Germinal center (tissue), 1 donor: ENCODE measurements at places on chromosomes 2 and 18.

DNA sequence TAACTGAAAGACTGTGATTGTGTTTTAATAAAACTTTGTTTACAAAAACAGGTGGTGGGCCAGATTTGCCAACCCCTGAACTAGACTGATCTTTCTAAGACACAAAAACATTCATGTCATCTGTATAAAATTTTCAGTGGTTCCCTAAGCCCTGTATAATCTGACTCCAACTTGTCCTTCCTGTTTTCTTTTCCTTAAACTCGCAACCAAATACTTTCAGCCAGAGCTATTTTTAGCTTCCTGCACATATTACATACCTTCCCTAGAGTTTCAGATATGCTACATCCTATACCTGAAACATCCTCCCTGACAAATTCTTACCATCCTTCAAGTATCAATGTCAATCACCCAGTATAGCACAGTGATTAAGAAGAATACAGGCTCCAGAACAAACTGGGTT lies 4.8 kb downstream of the GCFC2 start:
- no peak for DNase-seq

DNA sequence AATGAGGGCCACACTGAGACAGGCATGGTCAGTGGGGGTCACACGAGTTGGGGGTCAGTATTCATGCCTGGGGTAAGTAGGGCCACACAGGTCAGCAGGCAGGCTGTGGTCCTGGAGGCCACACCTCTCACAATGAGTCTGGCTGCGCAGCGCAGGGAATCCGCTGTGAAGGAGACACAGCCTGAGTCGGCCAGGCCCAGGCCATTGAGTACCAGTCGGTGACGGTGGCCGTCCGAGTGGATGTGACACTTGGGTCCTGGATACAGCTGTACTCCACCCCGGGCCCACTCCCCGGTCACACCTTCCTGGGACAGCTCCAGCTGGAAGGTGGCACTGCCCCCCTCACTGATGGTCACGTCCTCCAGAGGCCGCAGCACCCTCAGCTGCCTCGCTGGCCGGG lies 10.5 kb downstream of the TMEM198 start:
- no peak for DNase-seq

DNA sequence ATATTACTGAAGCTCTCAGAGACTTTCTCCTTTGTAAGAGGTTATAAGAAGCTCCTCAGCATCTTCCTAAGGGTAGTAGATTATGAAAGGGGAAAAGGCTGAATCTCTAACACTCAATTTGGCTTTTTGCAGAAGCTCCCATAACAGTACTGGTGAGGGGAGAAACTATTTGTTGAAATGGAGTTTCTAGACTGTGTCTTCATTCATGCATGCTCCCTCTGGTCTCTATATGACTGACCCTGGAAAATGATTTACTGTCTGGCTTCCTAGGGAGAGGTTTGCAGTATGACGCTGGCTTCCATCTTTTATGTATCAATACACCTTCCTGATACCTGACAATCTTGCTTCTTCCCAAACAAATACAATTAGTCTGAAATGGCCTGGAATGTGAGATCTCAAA lies 63.9 kb downstream of the LDAH start:
- no peak for DNase-seq

DNA sequence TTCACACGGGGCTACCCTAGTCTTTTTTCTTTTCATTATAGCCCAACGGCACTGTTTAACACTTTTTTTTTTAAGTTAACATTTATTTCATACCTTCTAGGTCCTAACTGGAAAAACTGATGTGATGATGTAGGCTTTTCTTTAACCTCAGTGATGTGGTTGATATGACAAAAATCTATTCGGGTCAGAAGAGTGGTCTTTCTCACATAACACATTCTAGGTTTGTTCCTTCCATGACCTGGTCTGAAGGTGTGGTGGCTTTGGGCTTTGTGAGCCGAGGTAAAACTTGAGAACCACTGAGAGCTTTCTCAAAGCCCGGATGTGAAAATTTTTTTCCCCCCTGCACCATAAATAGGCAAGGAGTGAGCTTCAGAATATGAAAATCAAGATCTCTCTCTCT lies 44.2 kb downstream of the GPD2 start:
- no peak for DNase-seq

DNA sequence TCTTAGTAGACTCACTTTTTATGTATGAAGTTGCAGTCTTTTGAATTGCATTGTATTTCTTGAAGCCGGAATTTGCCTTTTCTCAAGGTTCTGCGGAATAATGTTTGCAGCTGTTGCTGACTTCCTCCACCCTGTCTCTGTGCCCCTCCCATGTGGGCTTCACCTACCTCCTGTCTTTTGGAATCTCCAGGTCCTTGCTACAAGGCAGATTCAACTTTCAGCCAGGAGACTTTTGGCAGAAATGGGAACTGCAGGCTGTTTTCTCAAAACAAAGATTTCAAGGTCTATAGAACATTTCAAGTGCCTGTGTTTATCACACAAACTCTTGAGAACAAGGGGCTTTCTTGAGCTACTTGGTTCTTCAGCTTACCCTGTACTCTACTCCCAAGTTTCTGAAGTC lies 25.6 kb downstream of the ZNF236 start:
- no peak for DNase-seq
